ENCODE measurements at places on chromosomes 5 and 9.

- peak; percentile 16 for DNase-seq
Observed at GRCh38 chr5:89064054-89064453, 181.1 kb upstream of the MEF2C start.

- DNase-seq: no peak
Observed at GRCh38 chr9:9605681-9606080, 1007.1 kb downstream of the PTPRD start.

DNA sequence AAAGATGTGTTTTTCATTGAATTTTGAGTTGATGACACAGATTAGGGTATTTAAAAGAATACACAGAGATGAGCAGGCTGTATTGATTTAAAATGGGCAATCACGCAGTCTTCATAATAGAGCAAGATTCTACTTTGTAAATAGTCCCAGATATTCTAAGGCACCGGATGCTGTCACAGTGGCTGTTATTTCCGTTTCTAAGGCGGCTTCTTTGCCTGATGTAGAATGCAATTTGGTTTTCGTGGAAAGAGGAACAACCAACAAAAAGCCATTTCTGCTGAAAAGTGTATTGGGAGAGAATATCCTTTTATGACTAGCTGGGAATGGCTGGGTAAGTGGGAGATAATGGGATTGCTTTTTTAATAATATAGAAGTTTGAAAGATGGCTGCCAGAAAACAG is 17.5 kb downstream of the PRKACG start:
- DNase-seq: peak; percentile 40

- no peak for DNase-seq
Observed at GRCh38 chr9:135932656-135933055, 25.3 kb upstream of the CAMSAP1 start.

All from suppressor macrophage treated with lipopolysaccharide for 1 hour (primary cell).